Type B pancreatic cell (in vitro differentiated cells): ENCODE measurements at places on chromosomes 6 and 20.

DNA sequence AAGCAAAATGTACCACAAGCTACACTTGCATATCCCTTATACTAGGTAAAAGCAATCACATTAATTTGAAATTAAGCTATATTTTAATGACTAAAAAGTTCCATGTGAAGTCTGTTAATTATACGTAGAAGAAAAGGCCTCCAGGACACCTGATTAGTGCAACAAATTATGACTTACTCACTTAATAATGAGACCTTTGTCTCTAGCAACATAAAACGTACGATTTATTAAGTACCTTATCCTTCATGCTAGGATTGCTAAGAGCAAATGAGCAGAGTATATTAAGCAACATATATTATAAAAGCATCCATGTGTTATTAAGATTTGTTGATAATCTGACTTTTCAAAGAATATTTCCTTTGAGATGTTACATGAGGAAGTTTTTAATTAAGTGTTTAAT lies 2.5 kb downstream of the BMP5 start:
- DNase-seq = no peak

DNA sequence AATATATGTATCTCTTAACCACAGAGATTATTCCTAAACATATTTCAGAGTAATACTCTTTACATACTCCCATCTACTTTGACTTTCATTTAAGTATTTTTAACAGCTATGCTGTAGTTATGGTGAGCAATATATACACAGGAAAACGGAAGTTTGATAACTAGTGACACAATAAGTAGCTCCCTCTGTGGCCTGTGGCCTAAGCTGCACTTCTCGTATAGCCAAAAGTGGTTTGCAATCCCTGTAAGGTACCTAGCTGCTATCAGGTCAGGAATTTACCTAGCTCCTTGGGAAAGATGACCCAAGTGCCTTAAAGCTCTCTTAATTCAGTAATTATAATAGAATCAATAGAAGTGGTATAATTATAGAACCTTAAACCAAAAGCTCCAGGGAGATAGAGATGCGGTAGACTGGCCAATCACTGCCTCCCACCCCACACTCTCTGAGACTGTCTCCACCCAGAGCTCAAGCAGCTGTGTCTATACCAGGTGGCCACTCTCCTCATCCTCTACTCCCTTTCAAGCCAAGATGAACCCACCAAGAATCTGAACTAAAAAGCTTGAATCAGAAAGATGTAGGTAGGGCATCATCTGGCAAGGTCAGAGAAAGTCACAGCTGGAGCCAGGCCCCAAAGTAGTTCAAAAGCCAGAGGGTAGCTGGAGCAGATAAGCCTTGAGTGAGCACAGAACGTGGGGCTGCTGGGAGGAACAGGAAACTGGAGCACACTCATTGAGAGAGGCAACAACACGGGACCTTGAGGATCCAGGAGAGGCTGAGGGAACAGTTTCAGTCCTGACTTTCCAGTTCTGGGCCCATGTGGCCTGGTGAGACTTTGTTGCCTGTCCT lies 84.9 kb upstream of the ASF1A start:
- no peak for DNase-seq

DNA sequence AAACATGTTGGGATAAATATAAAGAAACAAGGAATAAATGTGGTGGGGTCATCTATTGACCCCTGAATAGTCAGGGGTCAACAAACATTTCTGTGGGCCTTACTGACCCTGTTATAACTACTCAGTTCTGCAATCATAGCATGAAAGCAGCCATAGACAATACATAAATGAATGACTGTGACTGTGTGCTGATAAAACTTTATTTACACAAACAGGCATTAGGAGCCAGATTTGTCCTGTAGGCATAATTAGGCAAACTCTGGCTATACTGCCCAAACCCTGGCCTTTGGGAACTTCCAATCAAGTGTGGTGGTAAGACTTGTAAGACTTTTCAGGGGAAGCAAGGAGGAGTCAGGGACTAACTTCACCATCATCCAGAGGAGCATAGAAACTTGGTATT lies 222.7 kb downstream of the KHDC1L start:
- DNase-seq = no peak

- no peak for DNase-seq
Measured at GRCh38 chr20:2416541-2417212, 36.0 kb downstream of the TGM6 start.

DNA sequence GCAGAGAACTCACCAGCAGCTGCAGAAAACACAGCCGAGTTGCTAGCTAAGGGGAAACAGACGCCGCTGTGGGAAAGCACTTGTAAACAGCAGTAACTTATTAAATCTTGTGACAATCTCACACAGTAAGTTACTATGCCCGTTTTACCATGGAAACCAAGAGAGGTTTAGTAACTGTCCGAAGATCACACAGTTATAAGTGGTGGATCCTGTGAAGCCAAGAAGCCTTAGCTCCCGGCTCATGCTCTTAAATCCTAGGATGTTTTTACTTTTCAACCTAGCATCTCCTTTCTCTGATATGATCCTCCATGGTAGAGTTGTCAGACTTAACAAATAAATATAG lies 1.5 kb upstream of the SULF2 start:
- DNase-seq = no peak

DNA sequence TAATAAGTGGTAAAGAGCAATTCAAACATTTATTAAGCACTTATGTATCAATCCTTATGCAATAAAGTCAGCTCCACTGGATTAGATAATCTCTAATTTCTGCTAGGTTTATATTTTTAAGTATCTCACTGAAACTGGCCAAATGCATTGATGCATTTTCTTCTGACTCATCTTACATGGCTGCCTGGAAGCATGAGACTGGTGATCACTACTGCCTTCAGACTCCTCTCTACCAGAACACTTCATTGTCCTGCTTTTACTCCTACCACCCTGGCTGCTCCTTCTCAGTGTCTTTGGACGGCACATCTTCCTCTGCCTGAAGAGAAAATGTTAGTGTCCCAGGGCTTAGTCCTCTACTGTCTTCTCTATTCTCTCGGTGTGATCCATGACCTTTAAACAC lies 7.4 kb downstream of the CEP85L start:
- no peak for DNase-seq

- DNase-seq = no peak
Measured at GRCh38 chr20:23243791-23244155, 106.8 kb upstream of the NXT1 start.

GRCh38 chr6:116665464-116665863 lies 3.1 kb downstream of the ZUP1 start:
- no peak for DNase-seq

DNA sequence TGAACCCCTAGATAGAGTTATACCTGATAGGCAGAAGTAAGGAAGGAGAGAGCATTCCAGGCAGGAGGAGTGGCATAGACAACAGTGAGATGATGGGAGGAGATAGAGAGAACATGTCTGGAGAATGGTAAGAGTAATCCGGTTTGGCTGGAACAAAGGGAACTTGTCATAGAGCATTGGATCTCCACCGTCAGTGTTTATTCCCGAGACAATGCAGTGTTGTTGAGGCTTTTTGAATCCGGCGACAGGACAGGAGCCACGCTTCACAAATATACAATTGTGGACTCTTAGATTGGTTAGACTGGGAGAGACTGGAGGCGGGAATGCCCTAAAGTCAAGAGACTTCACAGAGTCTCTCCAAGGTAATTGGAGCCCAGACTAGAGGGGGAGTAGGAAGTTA lies 119.8 kb downstream of the ANKS1A start:
- DNase-seq = no peak

GRCh38 chr6:23435126-23435525 lies 690.9 kb upstream of the NRSN1 start:
- no peak for DNase-seq

DNA sequence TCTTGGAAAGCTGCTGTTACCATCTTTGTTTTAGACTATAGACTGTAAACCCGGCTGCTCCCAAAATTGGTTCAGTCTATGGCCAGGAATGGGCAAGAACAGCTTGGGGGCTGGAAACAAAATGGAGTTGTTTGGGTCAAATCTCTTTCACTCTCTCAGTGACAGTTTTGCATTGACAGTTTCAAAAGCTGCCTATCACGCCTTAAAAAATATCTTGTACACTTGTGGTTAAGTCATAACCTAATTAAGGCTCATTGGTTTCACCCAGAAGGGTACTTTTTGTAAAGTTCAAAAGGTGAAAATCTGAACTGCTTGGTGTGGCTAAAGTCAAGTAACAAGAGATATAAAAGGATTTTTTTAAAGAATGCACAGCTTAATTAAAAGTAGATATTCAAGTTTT lies 76.1 kb upstream of the PRL start:
- DNase-seq = no peak

- DNase-seq = no peak
Measured at GRCh38 chr6:141783585-141783984, 349.1 kb upstream of the GJE1 start.

DNA sequence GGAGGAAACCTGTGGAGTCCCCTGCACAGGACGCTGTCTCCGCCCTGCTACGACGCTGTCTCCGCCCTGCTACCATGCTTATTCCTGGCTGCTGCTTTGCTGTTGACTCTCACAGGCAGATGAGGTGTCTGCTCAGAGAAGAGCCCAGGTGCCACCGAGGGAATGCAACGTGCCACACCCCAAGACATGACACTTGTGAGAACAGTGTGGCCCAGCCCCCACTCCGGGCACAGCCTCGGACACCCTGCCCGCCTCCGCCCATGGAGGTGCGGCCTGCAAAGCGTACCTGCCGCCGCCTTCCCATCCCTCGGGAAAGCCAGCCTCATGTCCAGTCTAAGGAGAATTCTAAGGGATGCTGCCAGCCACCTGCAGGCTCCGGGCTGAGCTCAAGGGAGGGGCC lies 15.6 kb upstream of the MRGBP start:
- no peak for DNase-seq

GRCh38 chr20:44051661-44052000 lies 135.4 kb downstream of the JPH2 start:
- peak; percentile 49 for DNase-seq

DNA sequence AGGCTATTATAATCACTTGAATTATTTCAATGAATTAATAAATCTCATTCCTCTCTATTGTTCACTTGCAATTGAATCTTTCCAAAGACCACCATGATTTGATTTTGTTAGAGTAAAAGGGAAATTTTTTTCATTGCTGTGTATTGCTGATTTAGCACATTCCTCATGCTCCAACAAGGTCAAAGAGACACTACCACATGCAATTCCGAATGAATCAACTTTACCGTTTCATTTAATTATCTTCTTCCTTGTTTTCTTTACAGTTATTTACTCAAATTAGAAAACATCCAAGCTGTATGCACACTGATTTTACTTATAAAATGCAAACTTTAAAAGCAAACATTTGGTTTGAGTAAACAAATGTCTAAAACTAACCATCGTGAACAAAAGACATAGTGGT lies 967 bp downstream of the KIAA0408 start:
- DNase-seq = no peak

GRCh38 chr20:16539280-16540021 lies 33.8 kb downstream of the KIF16B start:
- no peak for DNase-seq

GRCh38 chr6:107154131-107154800 lies 39.0 kb upstream of the BEND3 start:
- DNase-seq = no peak

- DNase-seq = no peak
Measured at GRCh38 chr6:1820165-1820564, 210.4 kb downstream of the FOXC1 start.

DNA sequence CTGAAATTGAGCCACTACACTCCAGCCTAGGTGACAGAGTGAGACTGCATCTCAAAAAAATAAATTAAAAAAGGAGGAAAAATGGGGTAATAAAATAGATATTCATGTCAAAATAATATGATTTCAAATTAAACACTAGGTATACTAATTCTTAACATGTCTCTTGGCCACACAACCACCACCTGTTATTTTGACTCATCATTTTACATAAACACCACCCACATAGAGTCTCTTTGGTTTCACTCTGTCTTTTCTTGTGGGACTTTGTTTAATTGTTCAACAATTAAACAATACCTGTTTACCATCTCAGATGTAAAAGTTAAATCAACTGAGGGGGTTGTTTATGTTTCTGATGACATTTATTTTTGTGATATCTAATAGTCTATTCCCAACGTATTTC lies 476.8 kb upstream of the ADGRB3 start:
- DNase-seq = no peak

DNA sequence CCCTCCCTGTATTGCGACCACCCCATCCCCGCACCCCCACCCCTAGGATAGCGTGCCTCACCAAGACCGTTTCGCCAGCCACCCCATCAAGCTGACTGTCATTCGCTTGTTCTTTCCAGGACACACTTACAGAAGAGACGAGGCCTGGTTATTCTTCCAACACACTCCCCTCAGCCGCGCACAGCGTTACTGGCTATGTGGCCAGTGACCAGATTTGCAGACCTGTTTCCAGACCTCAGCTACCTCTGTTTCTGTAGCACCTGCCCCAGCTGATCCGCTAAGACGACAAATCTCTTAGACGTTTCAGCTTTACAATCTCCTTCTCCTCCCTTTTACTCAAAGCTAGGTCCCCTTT lies 26.1 kb downstream of the HLA-F start:
- no peak for DNase-seq

- DNase-seq = no peak
Measured at GRCh38 chr6:131819572-131820124, 11.8 kb downstream of the ENPP1 start.

GRCh38 chr6:12608016-12608860 lies 108.3 kb upstream of the PHACTR1 start:
- no peak for DNase-seq

DNA sequence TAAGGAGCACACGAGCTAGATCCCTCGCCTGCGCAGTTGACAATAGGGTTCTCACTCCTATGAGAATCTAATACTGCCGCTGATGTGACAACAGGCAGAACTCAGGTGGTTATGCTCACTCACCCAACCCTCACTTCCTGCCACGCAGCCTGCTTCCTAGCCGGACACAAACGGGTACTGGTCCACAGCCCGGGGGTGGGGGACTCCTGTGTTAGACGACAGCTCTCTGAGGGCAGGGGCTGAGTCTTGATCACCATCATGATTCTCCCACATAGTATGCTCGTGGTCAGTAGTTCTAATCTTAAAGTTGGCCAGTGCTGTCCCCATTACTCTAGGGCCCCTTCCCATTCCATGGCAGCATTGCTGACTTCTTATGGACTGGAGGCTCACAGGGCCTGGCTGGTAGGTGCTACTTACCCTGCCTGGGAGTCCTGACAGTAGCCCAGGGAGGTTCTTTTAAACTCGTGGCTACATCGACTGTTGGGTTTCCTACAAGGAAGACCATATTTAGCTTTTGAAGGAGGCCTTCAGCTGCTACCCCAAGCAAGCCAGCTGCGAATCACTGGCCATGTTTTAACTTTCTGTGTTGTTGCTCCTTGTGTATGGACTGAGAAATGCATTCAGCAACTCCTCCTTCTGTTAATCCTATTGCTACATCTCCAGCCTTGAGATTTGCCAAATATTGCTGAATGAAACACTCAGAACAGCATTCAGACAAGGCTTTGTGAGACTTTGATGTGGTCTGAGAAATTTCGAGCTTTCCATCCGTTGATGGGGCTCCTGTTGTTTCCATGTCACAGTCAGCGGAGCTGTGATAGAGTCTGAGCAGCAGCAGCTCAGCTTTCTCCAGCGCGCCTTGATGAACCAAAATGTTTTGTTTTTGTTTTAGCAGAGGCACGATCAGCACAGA lies 300.3 kb downstream of the NRN1 start:
- DNase-seq = no peak
